Activated CD8-positive, alpha-beta memory T cell treated with anti-CD3 and anti-CD28 coated beads, Interleukin-2, amount 50 U/mL, for 4 hours (primary cell): ENCODE measurements at places on chromosomes 3 and 15.

GRCh38 chr3:16587047-16587680, 18.1 kb downstream of the DAZL start:
- DNase-seq: no peak

DNA sequence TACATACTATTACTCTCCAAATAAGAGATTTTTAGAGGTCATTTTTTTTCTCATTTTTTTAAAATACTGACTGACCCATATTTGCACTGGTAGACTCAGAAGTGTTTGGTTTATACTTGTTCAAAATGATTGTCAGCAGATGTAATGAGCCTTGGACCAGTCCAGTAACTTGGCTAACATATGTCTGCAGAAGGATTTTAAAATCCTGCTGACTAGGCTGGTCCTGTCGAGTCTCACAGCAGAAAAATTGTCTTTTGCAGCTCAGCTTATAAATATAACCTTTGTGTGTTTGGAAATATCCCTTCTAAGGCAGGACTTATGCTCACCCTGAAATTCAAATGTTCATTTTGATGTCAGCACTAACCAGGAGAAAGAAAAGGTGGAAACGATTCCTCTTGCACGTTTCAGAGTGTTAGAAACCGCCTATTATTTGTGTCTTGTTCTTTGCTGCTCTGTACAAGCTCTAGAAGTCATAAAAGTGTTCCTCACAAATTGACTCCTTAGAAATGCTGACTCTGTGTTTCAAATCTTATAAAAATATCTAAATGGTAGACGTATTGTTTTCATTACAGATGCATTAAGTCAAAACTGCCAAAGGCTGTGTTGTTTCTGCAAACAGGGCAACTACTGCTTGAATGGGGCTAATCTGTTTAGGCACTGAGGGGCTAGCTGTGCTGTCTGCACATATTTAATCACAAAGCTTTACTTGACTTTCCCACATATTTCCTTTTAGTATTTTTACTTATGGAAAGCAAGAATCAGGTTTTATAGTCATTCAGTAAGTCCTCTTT, 95.3 kb downstream of the CHL1 start:
- no peak for DNase-seq

DNA sequence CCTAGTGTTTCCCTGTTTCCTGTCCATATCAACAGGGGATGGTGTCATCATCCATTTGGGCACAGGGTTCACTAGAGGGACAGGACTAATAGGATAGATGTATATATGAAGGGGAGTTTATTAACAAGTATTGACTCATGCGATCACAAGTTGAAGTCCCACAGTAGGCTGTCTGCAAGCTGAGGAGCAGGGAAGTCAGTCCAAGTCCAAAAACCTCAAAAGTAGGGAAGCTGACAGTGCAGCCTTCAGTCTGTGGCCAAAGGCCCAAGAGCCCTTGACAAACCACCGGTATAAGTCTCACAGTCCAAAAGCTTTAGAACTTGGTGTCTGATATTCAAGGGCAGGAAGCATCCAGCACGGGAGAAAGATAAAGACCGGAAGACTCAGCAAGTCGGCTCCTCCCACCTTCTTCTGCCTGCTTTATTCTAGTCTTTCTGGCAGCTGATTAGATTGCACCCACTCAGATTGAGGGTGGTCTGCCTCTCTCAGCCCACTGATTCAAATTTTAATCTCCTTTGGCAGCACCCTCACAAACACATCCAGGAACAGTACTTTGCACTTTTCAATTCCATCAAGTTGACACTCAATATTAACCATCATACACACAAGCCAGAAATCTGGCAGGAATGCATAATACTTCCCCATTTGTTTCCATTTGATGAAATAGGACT, 43.4 kb downstream of the CD200 start:
- DNase-seq: no peak

- no peak for DNase-seq
Observed at GRCh38 chr3:28924744-28925360, 356.0 kb upstream of the RBMS3 start.

GRCh38 chr15:100914876-100915275, 4.3 kb upstream of the LRRK1 start:
- no peak for DNase-seq

- DNase-seq: no peak
Observed at GRCh38 chr3:76815561-76815960, 224.3 kb upstream of the ROBO2 start.

- DNase-seq: no peak
Observed at GRCh38 chr3:194054016-194054415, 81.9 kb upstream of the HES1 start.

DNA sequence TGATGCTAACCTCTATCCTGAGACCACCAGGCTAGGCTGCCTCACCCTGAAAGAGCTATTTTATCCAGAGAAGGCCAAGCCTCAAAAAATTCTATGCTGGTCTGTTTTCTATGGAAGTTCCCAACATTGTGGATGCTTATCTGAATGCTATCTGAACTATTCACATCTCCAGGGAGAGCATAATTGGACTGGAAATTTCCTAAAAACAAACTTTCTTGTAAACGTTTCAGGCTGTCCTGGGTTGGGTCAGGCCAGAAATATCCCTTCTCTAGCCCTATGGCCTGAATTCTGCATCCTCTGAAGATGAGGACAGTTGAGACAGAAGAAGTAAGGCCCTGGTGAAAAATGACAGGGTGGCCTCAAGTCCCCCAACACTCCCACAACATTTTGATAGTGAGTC, 706.4 kb upstream of the NR2F2 start:
- DNase-seq: no peak

DNA sequence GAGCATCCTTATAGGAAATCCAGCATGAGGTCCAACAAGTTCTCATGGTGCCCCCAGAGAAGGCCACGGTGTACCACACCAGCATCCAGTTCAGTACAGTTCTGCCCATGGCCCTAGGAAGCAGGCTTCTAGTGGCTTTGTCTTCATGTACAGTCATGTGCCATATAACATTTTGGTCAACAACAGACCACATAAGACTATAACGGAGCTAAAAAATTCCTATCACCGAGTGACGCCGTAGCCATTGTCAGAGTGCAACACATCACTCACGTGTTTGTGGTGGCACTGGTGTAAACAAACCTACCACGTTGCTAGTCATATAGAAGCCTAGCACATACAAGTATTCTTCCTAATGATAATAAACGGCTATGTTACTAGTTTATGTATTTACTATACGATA, 209.0 kb downstream of the ARRDC4 start:
- DNase-seq: no peak

DNA sequence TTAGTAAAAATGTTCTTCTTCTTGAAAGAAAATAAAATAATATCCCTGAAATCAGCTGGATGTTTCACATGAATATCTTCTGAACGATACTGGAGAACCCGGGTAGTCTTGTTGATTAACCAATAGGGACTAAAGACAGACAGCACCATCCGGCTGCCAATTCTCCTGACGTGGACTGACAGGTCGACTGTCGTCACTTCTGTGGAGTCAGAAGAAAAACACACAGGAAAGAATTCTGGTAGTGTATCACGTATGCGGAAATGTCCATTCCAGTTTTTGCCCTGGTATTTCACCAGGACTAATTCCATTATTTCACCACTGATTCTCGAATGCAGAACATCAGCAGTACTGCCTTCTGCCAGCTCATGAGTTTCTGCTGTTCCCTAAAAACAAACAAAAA, 144.6 kb downstream of the VPS13C start:
- no peak for DNase-seq

- no peak for DNase-seq
Observed at GRCh38 chr3:188021502-188022040, 132.4 kb upstream of the LPP start.

DNA sequence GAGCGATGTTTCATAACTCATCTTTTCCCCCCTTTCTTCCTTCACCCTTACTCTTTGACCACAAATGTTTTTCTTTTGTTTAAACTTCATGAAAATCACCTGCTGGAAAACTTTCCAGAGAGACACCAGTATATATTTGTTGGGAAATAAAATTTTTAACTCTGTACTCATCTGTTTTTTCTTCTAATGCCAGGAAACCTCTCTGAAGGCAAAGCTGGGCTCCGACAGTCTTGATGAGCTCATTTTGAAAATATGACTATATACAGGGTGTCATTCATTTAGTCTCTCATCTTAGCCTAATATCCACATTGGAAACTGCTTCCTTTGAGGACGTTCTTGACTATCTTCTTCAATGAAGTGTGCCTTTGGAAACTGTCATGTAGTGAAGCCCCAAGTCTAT, 339.6 kb upstream of the ROBO2 start:
- no peak for DNase-seq

- DNase-seq: no peak
Observed at GRCh38 chr15:38888701-38889221, 324.1 kb upstream of the RASGRP1 start.

GRCh38 chr3:5017925-5018531, 38.8 kb downstream of the BHLHE40 start:
- DNase-seq: no peak

DNA sequence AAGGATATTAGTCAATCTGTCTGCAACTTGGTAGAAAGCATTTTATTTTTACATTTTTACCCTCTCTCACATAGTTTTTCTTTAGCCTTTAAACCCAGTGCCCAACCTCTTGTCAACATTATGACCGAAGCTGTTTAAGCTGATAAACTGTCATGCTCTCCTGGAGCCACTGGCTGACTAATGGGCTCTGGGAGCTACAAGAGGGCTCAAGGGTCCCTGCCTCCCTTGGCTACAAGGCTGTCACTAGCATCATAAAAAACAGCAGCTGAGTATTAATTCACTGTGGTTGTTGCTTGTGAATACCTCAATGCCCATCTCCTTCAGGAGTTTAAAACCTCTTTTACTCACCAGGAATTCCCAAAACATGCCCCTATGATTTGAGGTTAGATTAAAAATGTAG, 237.9 kb downstream of the ZMAT3 start:
- DNase-seq: no peak

DNA sequence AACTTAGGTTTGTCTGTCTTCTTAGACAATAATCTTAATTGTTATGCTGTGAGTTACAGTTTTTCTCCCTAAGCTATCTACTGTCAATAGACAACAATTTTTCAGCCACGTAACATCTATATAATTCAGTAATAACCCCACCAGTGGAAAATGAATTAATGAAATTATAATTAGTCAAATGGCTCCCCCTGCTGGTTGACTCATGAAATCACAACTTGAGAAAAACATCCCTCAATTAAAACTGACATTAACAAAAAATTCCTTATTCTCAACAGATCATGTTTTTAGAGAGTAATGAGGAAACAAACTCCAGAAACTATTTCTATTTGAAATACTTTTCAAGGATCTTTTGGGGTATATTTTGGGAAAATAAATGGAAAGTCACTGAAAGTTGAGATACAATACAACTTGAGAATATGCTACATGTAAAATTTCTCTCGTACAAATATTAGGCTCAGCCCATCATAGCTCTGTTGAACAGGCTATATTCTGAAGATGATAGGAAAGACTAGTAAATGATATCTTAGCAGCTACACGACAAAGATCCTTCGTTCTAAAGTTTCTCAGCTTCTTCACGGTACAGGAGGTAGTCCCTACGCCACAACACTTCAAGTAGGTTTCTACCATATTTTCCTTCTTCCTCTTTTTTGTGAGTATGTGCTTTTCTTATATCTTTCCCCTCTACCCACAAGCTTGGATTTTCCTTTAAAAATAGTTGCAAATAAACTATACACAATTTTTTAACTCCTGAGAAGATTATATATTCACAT, 20.7 kb downstream of the PPP1R2 start:
- DNase-seq: peak; percentile 32

DNA sequence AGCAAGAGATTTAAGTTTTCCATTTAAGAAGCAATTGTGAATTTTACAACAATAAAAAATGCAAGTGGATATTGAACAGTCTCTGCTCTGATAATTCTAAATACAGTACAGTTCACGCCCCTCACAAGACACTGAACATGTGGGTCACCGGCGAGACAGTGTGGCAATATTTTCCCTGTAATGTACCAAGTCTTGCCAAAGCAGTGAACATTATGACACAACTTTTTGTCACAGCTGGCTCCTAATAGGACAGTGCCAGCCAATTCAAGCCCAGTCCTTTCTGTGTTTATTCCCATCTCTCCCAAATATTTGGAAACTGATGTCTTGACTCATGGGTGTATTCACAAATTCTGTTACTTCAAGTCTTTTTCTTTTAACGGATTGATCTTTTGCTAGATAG, 62.3 kb downstream of the PPARG start:
- DNase-seq: no peak

DNA sequence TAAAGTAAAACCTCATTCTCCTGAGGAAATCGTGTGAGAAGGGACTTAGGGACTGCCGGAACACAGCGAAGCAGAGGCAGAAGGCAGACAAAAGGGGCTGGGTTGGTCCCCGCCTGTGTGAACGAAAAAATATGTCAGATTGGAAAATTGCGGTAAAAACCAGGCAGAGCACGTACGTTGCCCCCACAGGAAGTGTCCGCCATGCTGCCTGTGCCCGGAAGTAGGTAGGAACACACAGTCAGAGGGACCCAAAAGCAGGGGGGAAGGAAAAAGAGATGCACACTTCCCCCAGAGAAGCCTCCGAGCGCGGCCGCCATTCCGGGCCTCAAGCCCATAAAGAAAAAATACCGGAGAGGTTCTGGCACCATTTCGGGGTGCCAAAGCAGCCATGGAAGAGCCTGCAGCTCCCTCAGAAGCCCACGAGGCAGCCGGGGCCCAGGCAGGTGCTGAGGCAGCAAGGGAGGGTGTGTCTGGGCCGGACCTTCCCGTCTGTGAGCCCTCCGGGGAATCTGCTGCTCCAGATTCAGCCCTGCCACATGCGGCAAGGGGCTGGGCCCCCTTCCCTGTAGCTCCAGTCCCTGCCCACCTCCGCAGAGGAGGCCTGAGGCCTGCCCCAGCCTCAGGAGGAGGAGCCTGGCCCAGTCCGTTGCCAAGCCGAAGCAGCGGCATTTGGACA, at the start of gene MKRN3:
Gene MKRN3 (plus strand): TSS at position 280 of the 676 bp plus-strand sequence. CDS start 109 bp downstream, at position 389.
- peak; percentile 26 for DNase-seq

DNA sequence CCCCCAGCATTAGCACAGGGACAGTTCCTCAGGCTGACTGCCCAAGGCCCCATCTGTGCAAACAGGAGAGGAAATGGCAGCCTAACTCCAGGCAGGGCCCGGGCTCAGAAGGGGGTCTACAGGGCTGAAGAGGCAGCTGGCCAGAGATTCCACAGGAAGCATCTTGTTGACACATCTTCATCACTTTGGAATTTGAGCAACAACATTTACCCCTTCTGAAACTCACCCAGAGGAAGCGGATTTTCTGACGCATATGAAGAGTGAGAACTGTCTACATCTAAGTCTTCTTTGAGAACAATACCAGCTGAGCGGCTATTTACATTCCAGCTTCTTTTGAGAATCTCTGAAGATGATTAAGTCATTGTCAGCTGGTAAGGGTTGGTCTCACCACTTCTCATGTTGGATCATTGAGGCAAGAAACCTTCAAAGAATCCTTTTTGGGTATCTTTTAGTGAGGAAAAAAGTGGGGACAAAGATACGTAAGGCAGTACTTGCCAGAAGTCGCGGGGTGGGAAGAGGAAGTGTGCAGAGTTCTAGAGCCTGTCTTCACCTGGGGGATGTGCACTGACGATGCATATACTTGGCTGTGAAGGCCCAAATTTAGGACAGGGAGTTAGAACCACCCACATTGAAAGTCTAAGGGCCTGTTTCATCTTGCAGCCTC, 25.4 kb upstream of the SRP14 start:
- DNase-seq: no peak

- no peak for DNase-seq
Observed at GRCh38 chr15:22968366-22968765, 11.8 kb downstream of the CYFIP1 start.
